Activated CD4-positive, alpha-beta memory T cell treated with anti-CD3 and anti-CD28 coated beads, Interleukin-2, amount 10 ng/mL, durations not matched to agents 7 days and 5 days (primary cell): ENCODE measurements at places on chromosomes 1 and 21.

DNA sequence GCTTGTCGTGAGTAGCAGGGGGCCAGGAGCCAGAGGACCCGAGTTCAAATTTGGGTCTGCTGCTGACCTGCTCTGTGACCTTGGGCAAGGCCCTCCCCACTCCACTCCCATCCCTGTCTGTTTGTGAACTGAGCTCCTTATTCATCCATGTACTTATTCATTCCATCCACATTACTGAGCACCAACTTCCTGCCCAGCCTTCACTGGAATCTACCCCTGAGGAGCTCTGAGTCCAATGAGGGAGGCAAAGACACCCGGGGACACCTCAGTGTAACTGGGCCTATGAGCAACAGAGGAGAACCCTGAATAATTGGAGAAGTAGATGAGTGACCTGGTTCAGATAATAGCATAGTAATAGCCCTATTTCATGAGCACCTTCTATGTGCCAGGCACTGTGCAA is 8.9 kb downstream of the BSND start:
- no peak for DNase-seq

DNA sequence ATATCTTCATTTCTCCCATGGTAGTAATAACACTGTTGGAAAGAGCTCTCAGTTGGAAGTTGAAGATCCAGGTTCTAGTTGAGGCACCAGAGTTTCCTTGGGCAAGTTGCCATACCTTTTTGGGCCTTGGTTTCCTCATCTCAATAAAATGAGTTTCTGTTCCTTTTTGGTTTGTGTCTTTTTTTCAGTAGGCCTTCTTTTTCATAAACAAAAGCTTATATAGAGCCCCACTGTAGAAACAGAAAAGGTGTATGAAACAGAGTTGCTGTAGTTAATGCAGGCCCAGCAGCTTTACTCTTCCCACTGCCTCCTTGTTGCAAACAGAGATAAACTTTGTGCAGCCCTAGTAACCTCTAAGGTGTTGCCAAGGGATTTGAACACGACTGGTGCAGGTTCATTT is 41.7 kb downstream of the WNT4 start:
- DNase-seq = no peak

- DNase-seq = no peak
These were observed 67.6 kb downstream of the TENT5C start for GRCh38 chr1:117673405-117673804.

DNA sequence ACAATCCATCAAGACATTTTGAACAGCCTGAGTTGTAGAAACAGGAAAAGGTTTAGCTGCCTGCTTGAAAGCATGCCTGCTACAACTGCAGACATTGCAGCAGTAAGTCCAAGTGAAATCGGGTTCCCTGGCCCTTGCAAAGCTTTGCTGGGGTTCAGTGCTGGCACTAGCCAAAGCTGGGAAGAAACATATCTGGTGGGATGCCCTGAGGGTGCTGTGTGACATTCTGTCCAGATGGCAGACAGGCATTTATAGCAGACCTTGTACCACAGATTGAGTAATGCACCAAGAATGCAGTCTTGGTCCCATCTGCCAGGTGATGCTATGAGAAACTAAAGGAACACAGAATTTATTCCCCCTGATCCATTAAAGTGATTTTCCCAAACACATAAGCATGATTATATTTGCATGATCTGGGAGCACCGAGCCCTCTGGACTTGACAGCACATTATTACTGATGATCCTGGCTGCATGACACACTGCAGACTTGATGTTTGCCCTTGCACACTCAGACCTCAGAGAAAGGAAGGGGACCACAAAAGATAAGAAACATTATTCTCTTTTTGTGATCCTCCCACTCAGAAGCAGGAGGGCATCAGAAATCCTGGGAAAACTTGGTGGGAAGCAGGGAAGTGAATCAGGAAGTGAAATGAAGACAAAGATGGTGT is 223.7 kb upstream of the FAM78B start:
- no peak for DNase-seq
